ENCODE measurements at places on chromosomes 7 and 10. TPM values are rescaled to one million over a fixed set of nuclear protein-coding genes. Genes with fewer than 3 reads are reported as not detected.

The PTPRE gene
- total RNA-seq: 1.7 TPM

The GIMAP4 gene
- 0.56 TPM for total RNA-seq

The TMEM130 gene
- 0.38 TPM for total RNA-seq

The CABCOCO1 gene
- total RNA-seq: not detected

The IDI2 gene
- not detected for total RNA-seq

The IKZF5 gene
- total RNA-seq: 2.5 TPM

The UCN3 gene
- total RNA-seq: not detected

The ATE1 gene
- total RNA-seq: 36.1 TPM

The HIP1 gene
- total RNA-seq: 10.7 TPM

The ADAM22 gene
- total RNA-seq: 0.28 TPM

The TBX20 gene
- 11.5 TPM for total RNA-seq

The MMRN2 gene
- 9.0 TPM for total RNA-seq

The ELN gene
- 6.9 TPM for total RNA-seq

The ZPBP gene
- not detected for total RNA-seq

The GIMAP2 gene
- total RNA-seq: 2.5 TPM

The ARHGEF5 gene
- total RNA-seq: 1.1 TPM

The FAM25C gene
- not detected for total RNA-seq

The TWIST1 gene
- 39.5 TPM for total RNA-seq

The LRRTM3 gene
- total RNA-seq: under 0.01 TPM

The PPP1R3A gene
- not detected for total RNA-seq

The RHOBTB1 gene
- total RNA-seq: 22.6 TPM

The SLIT1 gene
- under 0.01 TPM for total RNA-seq
